ENCODE measurements at places on chromosomes 2 and 18.

DNA sequence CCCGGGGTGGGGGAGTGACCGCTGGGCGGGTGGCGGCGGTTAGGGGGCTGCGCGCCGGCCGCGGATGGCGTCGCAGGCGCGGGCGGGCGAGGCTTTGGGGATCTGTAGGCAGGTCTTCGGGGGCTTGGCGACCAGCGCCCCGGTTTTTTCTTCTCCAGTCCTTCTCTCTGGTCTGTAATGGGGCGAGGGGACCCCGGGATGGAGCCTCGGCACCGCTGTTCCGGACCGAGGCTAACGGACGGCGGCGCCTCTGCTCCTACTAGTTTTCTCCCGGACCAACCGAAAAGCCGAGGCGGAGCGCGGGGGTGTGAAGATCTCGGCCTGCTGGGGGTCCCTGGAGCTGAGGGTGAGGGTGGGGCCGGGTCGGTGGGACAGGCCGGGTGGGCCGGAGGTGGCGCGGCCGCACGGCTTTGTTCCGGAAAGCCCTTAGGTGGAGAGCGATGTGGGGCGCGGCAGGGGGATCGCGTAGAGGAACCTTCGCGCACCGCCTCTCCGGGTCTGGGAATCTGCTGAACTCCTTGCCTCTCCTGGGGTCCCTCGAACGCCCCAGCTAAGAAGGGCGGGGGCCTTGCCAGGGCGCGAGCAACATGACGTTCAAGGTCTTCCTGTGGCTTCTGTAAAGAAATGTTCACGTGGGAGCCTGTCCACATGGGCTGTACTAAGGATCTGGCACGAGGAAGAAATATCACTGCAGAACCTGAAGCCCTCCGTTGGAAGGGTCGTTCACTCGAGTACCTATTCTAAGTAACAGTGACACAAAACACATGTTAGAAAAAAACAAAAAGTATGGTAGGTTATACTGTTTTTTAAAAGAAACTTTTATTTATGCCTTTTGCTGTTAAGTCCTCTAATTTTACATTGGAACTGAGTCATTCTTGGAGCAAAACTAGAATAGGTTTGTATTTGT lies 861 bp downstream of the SLC39A10 start:
- DNase-seq = peak; percentile 77

DNA sequence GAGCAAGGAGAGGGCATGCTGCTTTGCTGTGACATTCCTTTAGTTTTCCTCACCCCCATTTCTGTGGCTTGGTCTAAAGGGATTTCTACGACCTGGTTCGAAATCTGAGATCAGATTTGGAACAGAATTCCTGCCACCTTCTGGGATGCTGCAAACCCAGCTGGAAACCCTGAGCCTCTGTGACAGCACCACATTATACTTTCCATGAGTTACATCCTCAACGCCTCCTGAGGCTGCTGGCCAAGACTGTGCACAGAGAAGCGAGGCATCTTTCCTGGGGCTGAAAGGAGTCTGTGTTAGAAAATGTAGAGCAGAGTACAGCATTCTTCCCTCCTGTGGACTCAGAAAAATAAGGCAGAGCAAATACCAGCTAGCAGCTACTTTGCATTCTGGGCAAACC lies 138.1 kb upstream of the CHAC2 start:
- DNase-seq = no peak

DNA sequence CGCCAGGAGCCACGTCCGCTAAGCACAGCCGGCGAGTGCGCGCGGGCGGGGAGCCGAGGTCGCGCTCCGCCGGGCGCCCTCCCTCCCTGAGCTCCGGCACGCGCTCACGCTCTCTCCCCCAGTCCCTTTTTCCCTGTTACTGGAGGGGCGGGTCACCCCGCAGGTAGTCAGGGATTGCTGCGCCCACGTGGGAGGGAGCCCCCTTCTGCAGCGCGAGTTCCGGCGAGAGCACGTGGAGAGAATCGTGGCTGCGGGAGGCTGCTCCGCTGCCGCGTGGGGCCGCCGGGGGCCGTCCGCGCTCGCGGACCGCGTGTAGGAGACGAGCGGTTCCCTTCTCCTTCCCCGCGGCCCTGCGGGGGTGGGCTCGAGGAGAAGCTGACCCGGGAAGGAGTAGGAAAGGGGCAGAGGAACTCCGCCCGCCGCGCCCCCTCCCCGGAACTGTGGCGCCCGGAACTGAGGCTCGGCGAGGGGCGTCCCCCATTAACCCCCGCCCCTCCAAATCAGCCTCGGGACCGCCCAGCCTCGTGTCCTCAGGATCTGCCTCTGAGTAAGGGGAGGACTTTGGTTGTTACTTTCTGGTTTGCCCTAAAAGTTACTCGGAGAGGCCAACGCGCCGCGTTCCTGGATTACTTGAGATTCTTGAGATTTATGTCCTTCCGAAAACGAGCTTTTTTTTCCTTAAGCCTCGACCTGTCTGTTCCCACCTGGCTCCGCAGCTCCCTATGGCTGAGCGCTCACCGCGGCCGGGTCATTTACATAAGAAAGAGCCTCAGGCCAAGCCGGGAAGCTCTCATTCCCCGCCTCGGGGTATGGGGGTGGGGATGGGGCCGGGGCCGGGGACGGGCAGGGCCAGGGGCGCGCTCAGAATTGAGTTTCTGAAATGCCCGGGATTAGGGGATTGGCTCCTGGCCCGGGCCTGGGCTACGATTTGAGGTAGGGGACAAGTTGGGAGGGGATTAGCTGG lies 1.1 kb downstream of the HK2 start:
- DNase-seq = peak; percentile 63

DNA sequence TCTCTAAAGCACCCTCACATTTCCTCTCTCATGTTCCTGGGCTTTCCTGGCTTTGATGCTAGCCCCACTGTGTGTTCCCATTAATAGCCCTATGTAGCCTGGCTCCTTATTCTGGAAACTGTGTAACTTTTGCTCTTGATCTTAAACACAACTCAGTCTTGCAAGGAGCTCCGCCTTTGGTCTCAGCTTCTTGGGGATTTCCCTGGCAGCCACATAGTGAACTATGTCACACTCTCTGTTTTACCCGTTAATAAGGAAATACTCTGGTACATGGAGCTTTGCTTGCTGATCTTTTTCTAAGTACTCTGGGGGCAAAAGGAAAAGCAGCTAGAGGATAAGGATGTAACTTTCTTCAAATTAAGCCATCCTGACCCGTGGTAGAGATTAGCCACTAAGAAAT lies 259.3 kb downstream of the NEDD4L start:
- no peak for DNase-seq

DNA sequence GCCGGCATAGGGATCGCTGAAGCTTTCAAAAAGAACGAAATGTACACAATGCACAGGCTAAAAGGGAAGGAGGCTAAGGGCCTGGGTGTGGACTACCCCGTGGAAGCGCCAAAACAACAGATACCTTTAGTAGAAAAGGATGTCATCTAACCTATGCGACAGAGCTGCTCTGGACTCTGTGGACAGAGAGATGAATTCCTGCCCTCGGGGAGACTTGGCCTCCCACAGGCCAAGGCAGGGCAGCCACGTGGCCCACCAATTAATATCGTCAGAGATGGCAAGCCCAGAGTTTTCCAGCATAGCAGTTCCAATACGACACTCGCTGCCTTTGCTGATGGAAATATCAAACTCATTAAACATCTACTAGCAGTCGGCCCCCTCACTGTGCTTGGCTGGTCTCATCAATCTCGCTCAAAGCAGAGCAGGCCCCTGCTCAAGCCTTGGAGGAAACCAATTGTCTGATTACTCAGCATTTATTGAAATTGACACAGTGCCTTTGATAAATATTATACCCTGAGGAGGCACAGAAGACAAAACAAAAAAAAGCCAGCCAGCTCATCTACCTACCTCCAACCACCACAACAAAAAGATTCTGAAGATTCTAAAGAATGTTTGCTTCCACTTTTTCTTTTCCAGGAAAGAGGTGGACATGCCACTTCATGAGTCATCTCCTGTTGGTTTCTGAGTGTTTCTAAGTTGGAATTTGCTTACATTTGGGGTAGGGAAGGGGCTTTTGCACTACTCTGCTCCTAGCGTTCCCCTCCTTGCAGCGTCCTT lies 79.0 kb upstream of the ACAA2 start:
- peak; percentile 46 for DNase-seq

GRCh38 chr2:60671966-60672365 lies 84.1 kb upstream of the PAPOLG start:
- no peak for DNase-seq

DNA sequence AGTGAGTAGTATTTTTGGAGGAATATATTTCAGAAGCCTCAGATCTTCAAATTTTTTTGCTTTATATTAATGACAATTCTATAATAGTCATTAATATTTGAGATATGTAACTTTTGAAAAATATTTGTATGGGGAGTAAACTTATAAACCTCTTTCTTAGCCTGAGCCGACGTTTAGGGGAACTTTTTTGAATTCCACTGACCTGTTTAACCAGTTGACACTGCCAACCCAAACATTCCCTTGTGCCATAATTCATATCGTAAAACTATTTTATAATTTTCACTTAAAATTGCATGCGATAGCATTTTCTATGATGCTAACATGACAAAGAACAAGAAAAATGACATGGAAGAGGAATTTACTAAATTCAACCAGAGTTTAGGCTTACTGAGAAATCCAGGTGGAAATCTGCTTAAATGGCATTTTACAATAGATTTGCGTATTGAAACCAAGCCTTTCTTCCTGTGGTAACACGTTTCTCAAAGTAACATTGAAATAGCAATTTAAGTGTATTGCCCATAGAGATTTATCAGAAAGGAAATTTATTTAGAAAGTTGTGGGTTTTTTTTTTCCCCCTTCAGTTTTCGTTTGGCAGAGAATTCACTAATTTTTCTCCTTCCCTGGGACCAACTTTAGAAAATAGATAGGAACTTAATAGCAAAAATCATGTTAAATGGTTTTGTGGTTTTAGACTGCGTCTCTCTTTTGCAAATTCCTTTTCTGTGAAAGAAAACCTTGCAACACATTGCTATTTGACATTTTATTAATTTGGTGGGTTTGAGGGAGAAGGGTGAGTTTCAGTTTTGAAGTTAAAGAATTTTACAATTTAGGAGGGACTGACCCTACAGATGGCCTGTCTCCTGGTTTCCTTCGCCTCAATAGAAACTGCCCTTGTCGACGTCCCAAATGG lies 77.4 kb downstream of the TANC1 start:
- no peak for DNase-seq

DNA sequence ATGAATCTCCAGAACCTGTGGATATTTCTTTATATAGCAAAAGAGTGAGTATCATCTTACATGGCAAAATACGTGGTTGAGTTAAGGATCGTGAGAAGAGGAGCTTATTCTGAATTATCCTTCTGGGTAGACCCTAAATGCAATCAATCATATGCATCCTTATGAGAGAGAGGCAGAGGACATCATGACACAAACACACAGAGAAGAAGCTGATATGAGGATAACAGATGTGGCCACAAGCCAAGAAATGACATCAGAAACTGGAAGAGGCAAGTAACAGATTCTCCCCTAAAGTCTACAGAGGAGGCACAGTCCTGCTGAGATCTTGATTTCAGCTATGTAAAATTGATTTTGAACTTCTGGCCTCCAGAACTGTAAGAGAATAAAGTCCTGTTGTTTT lies 730.2 kb upstream of the ZNF804A start:
- DNase-seq = no peak

DNA sequence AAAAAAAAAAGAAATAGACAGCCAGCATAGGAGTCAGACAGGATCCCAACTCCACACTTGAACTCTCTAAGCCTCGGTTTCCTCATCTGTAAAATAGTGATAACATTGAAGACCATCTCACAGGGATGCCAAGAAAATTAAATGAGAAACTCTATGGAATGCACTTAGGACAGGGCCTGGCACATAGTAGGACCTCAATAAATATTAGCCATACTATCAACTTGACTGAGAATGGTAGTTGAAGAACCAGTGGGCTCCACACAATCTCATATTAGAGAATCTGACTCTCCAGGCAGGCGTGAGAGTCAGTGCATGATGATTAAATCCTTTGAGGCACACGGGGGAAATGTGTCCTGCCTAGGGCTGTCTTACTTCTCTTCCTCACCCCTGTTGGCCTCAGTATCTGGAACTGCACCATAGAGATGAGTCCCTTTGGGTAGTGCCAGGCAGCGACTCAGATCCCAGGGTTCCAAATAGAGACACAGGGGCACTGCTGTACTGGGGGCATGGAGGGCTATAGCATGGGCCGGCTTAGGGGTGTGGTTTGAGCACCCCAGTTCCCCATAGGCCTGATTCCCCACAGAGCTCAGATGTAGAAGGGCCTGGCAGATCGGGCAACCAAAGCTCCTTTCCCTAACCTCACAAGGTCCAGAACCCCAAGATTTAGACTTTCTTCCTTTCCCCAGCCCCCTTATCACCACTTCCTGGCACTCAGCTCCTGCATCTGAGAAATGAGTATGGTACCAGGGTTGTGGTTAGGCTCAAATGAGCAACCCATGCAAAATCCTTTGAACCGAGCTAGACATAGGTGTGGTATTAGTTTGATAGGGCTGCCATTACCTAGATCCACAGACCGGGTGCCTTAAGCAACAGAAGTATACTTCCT lies 51.3 kb upstream of the CAB39 start:
- no peak for DNase-seq

DNA sequence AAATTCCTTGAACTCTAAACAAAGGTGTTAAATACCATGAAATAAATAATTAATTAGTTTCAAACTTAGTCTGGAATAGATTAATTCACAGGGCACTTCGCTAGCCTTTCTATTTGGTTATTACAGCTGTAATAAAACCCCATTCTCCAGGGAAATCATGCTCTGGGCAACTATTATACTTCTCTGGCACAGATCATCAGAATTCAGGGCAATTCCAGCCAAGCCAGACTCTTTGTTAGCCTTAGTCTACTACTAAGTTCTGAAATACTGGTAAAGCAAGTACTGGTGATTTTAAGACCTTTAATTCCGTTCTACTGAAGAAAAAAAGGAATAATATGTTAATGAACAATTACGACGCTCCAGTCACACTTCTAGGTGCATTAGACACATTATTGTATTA lies 123.4 kb upstream of the PDE1A start:
- no peak for DNase-seq

- no peak for DNase-seq
These were observed 66.4 kb downstream of the MRPS9 start for GRCh38 chr2:105104208-105104731.

GRCh38 chr2:189696223-189696622 lies 21.8 kb downstream of the ANKAR start:
- DNase-seq = no peak

- DNase-seq = no peak
These were observed 59.4 kb downstream of the STEAP3 start for GRCh38 chr2:119282996-119283511.

- DNase-seq = peak; percentile 85
These were observed 48.0 kb downstream of the BCL2L11 start for GRCh38 chr2:111168528-111169239.

GRCh38 chr2:27303093-27304025 lies 4.9 kb downstream of the UCN start:
- peak; percentile 82 for DNase-seq

GRCh38 chr2:120118018-120118417 lies 105.1 kb downstream of the EPB41L5 start:
- no peak for DNase-seq

GRCh38 chr2:166891727-166892126 lies 3.4 kb downstream of the XIRP2 start:
- no peak for DNase-seq

DNA sequence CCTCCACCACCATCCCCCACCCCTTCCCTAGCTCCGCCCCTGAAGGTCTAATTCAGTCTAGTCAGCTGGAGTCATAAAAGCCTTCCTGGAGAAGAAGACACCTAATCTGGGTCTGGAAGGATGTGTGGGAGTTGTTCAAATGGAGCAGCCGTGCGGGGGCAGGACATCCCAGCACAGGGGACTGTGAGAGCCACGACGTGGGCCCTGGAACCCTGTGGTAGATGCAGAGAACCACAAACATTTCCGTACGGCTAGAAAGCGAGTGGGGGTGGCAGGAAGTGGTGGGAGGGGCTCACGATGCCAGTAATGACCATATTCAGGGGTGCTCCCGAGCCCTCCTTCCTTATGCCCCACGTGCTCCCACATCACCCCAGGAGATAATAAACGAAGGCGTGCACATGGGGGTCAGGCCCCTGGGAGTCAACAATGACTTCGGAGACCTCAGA lies 20.9 kb upstream of the COL6A3 start:
- peak; percentile 72 for DNase-seq
